Left forelimb (tissue), 1 donor: ENCODE measurements at places on chromosomes 4 and X.
A peak's percentile ranks its signal among the peaks of the same experiment; 100 is the strongest.

- DNase-seq: peak; percentile 85
Observed at GRCh38 chr4:128863312-128864075, 54.0 kb downstream of the JADE1 start.

GRCh38 chrX:9182041-9182440 is 148.1 kb upstream of the FAM9B start:
- DNase-seq: no peak

GRCh38 chr4:143482840-143483239 is 30.7 kb upstream of the SMARCA5 start:
- DNase-seq: no peak

GRCh38 chr4:1053080-1053661 is 41.7 kb downstream of the FGFRL1 start:
- peak; percentile 74 for DNase-seq

DNA sequence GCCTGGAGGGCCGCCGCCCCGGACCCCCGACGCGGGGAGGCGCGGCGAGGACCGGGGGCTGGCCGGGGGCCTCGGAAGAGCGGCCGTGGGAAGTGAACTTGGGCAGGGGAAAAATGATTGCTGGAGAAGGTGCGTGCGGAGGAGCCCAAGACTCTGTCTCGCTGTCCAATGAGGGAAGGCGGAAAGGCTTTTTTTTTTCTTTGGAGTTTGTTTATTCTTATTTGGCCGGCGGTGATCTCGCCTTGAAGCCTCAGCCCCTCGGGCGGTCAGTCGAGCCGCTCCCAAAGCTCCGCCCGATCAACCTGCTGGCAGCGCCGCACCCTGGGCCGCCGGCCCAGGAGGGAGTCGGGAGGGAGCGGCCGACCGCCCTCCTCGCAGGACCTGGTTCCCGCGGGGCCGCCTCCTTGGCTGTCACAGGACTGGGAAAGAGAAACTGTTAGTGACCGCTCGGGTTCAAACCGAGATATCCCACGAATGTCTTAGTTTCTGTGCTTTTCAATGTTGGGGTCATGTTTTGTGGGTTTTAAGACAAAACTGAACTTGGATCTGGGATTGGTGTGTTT is 2.5 kb downstream of the CPEB2 start:
- peak; percentile 66 for DNase-seq

GRCh38 chr4:114180481-114180880 is 201.0 kb upstream of the ARSJ start:
- no peak for DNase-seq

DNA sequence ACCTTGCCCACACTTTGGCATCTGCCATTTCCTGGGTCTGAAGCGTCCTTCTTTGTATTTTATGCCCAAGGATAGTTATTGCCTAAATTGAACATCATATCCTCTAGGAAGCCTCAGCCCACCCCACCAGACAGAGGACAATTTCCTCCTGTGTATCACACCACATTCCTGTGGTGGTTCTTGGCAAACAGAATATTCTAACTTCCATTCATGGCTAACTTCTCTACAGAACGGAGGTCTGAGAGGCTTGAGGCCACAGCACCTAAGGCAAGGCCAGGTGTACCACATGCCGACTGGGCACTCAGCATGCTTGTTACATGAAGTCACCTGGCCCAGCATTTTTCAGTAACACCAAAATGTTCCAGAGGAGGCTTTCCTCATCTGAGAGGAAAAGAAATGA is 42.4 kb downstream of the CD99L2 start:
- DNase-seq: no peak

GRCh38 chrX:46649421-46650260 is 76.1 kb downstream of the CHST7 start:
- no peak for DNase-seq

DNA sequence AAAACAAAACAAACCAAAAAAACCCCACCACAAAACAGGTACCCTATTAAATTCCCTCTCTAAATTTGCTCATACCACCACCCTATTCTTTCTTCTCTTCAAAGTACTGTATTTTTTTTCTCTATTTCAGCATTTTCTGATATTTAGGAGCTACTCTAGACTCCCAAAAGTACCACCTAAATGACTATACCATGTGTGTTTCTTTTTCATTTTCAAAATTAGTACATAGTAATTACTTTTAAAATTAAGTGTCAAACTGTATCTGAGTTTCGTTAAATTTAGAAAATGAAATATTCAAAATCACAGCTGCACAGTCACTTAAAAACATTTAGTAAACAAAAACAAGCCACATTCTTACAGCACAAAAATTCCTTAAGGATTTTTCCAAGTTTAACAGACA is 161.7 kb downstream of the FBXW7 start:
- no peak for DNase-seq

GRCh38 chr4:6325788-6326290 is 56.2 kb downstream of the WFS1 start:
- DNase-seq: no peak
